ENCODE measurements at places on chromosomes 13 and 19. TPM values are rescaled to one million over a fixed set of nuclear protein-coding genes. Genes with fewer than 3 reads are reported as not detected.
A peak's percentile ranks its signal among the peaks of the same experiment; 100 is the strongest.

GJB6 gene
- total RNA-seq = 7.7 TPM

XRCC1 gene
- 36.8 TPM for total RNA-seq

ELSPBP1 gene
- not detected for total RNA-seq

SIGLEC14 gene
- 0.14 TPM for total RNA-seq

DDX49 gene
- 89.2 TPM for total RNA-seq

DNA sequence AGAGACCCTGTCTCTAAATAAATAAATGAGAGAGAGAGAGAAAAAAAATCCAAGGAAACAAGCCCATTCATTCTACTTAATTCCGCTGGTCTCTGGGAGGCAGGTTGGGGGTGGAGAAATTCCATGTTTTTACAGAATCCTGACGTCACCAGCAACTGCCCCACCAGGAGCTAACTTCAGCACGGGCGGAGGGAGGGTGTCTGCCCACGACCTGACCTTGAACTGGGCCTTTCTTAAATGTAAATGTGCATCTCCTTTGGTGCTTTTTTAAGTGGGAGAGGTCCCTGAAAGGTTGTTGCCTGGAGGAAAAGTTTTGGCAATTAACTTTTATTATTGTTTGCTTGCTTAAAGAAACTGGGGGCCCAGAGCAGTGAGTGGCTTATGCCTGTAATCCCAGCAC is 15.5 kb downstream of the KLF2 start:
- H3K4me3 ChIP-seq = no peak overlapping the region
- H3K27ac ChIP-seq = no peak overlapping the region
- peaks cover 42% of the 10 kb centered on the region for H3K4me1 ChIP-seq

- H3K4me3 ChIP-seq = no peak overlapping the region
- H3K27me3 ChIP-seq = peaks cover 70% of the 10 kb centered on the region
- peaks cover 10% of the 10 kb centered on the region for H3K4me1 ChIP-seq
- peaks cover 2% of the 10 kb centered on the region for H3K36me3 ChIP-seq
- no peak for DNase-seq
- no peak overlapping the region for H3K27ac ChIP-seq
Measured at GRCh38 chr19:49073514-49074378, 1.2 kb upstream of the KCNA7 start.

- no peak overlapping the region for H3K27ac ChIP-seq
- no peak overlapping the region for H3K4me3 ChIP-seq
- no peak for DNase-seq
- H3K36me3 ChIP-seq = no peaks in the 10 kb centered on the region
- H3K4me1 ChIP-seq = no peaks in the 10 kb centered on the region
Measured at GRCh38 chr19:5396096-5396939, 55.7 kb upstream of the PTPRS start.

- H3K27me3 ChIP-seq = no peaks in the 10 kb centered on the region
- H3K4me1 ChIP-seq = no peaks in the 10 kb centered on the region
- no peak overlapping the region for H3K4me3 ChIP-seq
Measured at GRCh38 chr13:77883328-77883727, 35.3 kb downstream of the EDNRB start.

DNA sequence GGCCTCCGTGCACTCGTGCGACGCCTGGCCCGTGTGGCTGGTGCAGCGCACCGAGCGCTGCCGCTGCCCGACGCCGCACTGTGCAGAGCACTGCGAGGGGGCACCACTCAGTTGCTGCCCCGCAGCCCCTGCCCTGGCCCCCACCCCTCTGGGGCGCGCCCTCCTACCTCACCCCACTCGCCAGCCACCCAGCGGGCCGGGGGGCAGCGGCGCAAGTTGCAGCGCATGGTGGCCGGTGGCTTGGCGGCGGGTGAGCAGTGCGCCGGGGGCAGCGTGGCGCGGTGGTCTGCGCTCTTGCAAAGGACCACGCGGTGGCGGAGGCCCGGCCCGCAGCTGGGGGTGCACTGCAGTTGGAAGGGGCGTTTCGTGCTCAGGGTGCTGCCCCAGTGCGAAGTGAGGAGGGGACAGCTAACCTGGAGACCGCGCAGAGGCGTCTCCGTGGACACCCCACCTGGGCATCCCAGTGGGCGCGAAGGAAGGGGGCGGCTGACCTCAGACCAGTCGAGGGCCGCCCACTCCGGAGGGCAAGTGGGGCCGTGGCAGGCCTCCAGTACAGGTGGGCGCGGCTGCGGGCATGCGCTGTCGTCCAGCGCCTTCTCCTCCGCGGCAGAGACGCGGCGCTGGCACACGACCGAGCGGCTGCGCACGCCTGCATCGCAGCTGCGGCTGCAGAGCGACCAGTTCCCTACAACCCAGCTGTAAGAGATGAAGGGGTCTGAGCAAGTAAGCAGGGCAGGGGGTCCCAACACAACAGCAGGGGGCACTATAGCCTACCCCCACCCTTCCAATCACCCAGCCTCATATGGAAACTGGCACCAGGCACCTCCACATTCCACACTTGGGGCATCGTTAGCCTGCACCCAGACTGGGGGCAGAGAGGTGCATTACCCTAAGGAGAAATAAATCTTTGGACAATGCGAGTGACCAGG is 8.0 kb upstream of the MYO1F start:
- H3K27me3 ChIP-seq = no peaks in the 10 kb centered on the region
- H3K4me1 ChIP-seq = no peaks in the 10 kb centered on the region
- H3K27ac ChIP-seq = no peak overlapping the region
- no peak for DNase-seq

DNA sequence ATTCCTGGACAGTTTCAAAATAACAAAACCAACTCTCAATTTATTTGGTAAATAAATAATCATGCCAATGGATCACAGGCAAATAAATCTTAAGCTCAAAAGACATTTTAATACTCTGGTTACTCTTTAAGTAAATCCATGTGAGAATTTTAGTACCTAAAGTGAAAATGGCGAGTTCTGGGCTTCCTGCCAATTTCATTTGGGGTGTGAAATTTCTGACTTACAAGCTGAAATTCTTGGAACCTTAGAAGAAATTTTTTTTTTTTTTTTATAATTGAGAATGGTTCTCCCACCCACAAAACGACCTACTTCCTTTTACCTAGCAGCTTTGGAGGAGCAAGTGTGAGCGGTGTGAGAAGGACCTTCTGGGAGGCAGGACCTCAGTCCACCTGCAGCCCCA is 354.5 kb upstream of the NBEA start:
- no peak overlapping the region for H3K27ac ChIP-seq
- H3K36me3 ChIP-seq = no peaks in the 10 kb centered on the region
- H3K4me1 ChIP-seq = no peaks in the 10 kb centered on the region
- peak; percentile 2 for DNase-seq
- H3K4me3 ChIP-seq = no peak overlapping the region

- no peak for DNase-seq
Measured at GRCh38 chr19:55015126-55015525, 22.9 kb downstream of the GP6 start.

DNA sequence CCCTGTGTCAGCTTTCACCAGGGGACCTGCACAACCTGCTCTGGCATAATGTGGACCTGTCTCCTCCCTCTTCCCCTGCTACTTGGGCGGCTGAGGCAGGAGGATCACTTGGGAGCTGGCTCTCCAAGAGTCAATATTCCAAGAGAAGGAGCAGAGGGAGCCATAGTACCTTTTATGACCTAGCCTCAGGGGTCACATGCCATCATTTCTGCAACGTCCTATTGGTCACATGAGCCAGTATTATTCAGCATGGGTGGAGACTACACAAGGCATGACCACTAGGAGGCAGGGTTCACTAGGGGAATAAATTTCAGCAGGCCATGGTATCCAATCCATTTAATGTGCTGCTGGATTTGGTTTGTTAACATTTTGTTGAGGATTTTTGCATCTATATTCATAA is 12.0 kb upstream of the SHFL start:
- no peak overlapping the region for H3K27ac ChIP-seq
- no peak overlapping the region for H3K4me3 ChIP-seq
- peaks cover 8% of the 10 kb centered on the region for H3K27me3 ChIP-seq
- peak; percentile 36 for DNase-seq
- H3K4me1 ChIP-seq = no peaks in the 10 kb centered on the region

DNA sequence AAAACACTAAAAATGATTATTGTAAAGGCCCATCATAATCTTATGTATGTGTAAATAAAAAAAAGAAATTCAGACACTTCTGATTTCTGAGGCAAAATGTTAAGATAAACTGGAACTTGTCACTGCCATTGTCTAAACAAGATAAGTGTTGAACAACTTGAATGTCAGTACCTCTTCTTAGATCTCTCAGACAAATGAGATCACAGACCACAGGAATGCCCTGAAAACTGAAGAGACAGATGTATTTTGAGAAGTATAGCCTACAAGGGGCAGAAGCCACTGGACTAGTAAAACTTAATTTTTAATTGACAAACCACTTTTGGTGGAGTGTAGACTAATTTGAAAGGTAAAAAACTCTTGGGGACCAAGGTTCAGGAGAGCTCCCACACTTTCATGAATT is 375.5 kb upstream of the SLITRK5 start:
- H3K27me3 ChIP-seq = no peaks in the 10 kb centered on the region
- H3K27ac ChIP-seq = no peak overlapping the region
- no peaks in the 10 kb centered on the region for H3K36me3 ChIP-seq
- DNase-seq = no peak
- H3K4me1 ChIP-seq = no peaks in the 10 kb centered on the region
- H3K4me3 ChIP-seq = no peak overlapping the region

- no peak overlapping the region for H3K27ac ChIP-seq
- no peaks in the 10 kb centered on the region for H3K36me3 ChIP-seq
- DNase-seq = no peak
- H3K27me3 ChIP-seq = peaks cover 22% of the 10 kb centered on the region
- peaks cover 2% of the 10 kb centered on the region for H3K4me1 ChIP-seq
Measured at GRCh38 chr19:51181913-51182419, 39.9 kb downstream of the SIGLEC7 start.

GRCh38 chr19:2361246-2362045 is 1.4 kb downstream of the TMPRSS9 start:
- no peak for DNase-seq
- H3K36me3 ChIP-seq = no peaks in the 10 kb centered on the region
- H3K27me3 ChIP-seq = peaks cover 19% of the 10 kb centered on the region
- peaks cover 3% of the 10 kb centered on the region for H3K4me1 ChIP-seq
- H3K27ac ChIP-seq = no peak overlapping the region

DNA sequence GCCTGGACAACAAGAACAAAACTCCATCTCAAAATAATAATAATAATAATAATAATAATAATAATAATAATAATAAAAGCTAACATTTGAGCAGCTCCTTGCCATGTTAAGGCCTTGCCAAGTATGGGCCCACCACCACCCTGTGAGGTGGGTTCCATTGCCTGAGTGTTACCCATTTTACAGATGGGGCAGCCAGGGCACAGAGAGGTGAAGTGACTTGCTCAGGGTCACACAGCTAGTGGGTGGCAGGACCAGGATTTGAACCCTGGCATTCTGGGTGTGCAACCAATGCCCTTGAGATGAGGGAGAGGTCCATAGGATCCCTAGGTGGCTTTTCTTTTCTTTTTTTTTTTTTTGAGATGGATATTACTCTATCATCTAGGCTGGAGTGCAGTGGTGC is 29.5 kb downstream of the ZSWIM4 start:
- peaks cover 6% of the 10 kb centered on the region for H3K4me1 ChIP-seq
- no peaks in the 10 kb centered on the region for H3K27me3 ChIP-seq
- peaks cover 7% of the 10 kb centered on the region for H3K36me3 ChIP-seq
- H3K27ac ChIP-seq = no peak overlapping the region
- no peak overlapping the region for H3K4me3 ChIP-seq

- no peak overlapping the region for H3K27ac ChIP-seq
- DNase-seq = no peak
- no peak overlapping the region for H3K4me3 ChIP-seq
- no peaks in the 10 kb centered on the region for H3K27me3 ChIP-seq
- H3K36me3 ChIP-seq = no peaks in the 10 kb centered on the region
Measured at GRCh38 chr19:43678512-43679261, 8.7 kb upstream of the PLAUR start.

- no peak overlapping the region for H3K27ac ChIP-seq
- peaks cover 27% of the 10 kb centered on the region for H3K27me3 ChIP-seq
- no peak for DNase-seq
- H3K4me3 ChIP-seq = no peak overlapping the region
- H3K36me3 ChIP-seq = no peaks in the 10 kb centered on the region
Measured at GRCh38 chr13:33617055-33617454, 200.9 kb upstream of the RFC3 start.

DNA sequence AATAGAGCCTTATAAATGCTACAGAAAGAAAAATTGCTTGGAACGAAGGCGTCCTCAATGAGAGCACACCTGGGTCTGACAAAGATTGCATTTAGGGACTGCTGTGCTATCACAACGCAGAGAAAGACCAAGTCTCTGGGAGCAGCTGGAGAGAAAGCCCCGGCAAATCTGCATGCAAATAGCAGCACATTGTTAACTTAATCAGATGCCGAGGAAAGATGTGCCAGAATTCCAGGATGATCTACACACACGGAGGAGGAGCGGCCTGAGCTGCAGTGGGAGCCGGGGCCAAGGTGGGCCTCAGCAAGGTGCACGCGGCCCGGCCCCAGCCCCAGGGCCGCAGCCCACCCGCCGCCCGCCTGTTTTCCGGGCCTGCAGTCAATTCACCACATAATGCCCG is 1.4 kb downstream of the ZNF536 start:
- H3K4me1 ChIP-seq = no peaks in the 10 kb centered on the region
- H3K27me3 ChIP-seq = peaks cover 46% of the 10 kb centered on the region
- H3K4me3 ChIP-seq = no peak overlapping the region
- no peak for DNase-seq
- no peaks in the 10 kb centered on the region for H3K36me3 ChIP-seq

DNA sequence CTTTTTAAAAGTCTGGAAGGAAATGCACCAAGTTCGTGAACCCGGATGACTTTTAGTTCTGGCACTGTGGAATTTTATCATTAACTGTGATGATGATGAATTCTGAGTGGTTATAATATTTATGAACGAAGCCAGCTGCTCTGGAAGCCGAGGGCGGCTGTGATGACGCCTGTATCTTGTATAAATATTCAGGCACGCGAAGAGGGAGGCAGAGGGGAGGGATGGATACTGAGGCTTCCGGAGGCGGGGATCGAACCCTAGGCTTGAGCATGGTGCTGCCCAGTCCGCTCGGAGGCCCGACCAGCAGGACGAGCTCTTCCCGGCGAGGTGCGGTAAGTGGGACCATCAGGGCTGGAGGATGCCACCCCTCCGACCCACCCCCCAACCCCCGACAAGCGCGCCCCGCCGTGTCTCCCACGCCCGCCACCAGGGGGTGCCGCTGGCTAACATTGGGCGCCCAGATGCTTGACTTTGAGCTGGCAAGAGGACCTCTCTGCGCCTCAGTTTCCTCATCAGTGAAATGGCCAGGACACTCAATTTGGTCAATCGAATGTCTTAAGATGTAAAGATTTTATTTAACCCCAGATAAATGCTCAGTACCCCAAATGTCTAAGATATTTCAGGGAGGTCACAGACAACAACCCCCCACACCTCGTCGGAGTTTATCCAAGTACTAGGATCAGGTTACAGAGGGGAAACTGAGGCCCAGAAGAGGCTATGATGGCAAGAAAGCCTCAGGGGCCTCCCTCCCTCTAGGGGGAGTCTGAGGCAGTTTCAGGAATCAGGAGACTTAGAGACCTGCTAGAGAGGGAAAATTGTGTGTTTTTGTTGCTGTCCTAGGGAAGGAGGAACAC is 4.5 kb upstream of the RAB3A start:
- H3K36me3 ChIP-seq = no peaks in the 10 kb centered on the region
- H3K4me3 ChIP-seq = no peak overlapping the region
- peaks cover 16% of the 10 kb centered on the region for H3K27me3 ChIP-seq
- peak; percentile 56 for DNase-seq
- H3K27ac ChIP-seq = no peak overlapping the region

All from activated naive CD8-positive, alpha-beta T cell treated with anti-CD3 and anti-CD28 coated beads for 36 hours (primary cell).